Chondrocyte (in vitro differentiated cells): ENCODE measurements at places on chromosomes 12 and 14. TPM values are rescaled to one million over a fixed set of nuclear protein-coding genes. Genes with fewer than 3 reads are reported as not detected.

PLA2G1B gene
- total RNA-seq = 0.42 to 1.1 TPM in 2 of 3 replicates, not detected in the other

MYO1H gene
- total RNA-seq = not detected in 3 replicates

TTC8 gene
- 25.9 to 32.6 TPM (median 27.2 TPM) in 3 replicates for total RNA-seq

IFT43 gene
- total RNA-seq = 25.0 to 28.6 TPM (median 28.2 TPM) in 3 replicates

- DNase-seq = no peak
Observed at GRCh38 chr14:90049390-90049789, 12.4 kb upstream of the KCNK13 start.

- no peak for DNase-seq
Observed at GRCh38 chr12:101501410-101501995, 26.4 kb downstream of the SPIC start.

DNA sequence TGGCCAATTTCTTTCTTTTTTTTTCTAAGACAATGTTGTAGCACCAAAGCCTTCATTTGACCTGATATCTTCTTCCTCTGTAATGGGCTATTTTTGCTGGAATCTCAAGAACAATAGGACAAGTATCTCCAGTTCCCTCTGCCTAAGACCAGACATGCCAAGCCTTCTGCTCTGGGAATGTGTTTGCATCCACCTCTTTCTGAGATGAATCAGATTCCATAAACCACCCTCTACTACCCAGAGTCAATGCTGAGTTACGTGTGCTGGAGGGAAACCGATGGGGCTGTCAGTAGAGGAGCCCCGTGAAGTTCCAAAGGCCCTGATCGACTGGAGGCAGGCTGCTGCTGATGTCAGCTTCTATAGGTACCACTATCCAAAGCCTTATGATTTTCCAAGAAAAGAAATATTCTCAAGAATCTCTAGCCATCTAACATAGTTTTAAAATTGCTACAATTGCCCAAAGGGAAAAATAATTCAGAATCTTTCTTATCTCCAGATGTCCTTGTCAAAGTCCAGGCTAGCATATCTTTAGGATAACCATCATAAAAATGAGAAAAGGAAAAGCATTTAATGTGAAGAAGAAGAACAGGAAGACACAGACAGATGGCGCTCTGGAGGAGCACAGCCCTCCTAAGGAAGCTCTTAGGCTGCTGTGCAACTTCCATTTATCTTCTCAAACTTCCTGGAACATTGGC lies 101.9 kb downstream of the SLC8A3 start:
- DNase-seq = no peak

GRCh38 chr12:30797689-30798088 lies 42.9 kb upstream of the CAPRIN2 start:
- no peak for DNase-seq

DNA sequence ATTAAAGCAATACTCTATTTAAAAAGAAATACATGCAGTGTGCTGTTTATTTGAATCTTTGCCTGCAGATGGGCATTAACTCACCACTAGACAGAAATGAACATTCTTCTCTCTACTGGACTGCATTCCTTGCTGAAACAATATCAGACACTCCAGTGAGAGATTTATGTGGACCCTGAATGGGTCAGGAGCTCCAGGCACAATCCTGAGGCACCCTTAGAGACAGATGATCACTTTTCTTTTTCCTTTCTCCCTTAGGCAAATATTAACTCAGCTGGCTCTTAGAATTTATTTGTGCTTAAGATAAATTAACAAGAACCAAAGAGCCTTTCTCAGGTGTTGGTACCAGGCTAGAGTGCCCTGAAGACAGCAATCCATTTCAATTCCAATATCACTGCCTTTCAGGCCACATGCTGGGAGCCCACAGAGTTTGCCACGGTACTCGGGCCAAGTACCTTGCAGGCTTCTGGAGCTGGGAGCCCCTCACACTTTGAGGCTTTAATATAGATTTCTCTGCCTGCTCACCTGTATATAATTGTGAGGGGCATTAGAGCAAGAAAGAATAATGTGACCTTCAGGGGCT lies 173.0 kb downstream of the EMP1 start:
- no peak for DNase-seq

GRCh38 chr14:51023964-51024363 lies 70.9 kb downstream of the TRIM9 start:
- DNase-seq = no peak
